ENCODE measurements at places on chromosomes 5 and 9.
A peak's percentile ranks its signal among the peaks of the same experiment; 100 is the strongest.

DNA sequence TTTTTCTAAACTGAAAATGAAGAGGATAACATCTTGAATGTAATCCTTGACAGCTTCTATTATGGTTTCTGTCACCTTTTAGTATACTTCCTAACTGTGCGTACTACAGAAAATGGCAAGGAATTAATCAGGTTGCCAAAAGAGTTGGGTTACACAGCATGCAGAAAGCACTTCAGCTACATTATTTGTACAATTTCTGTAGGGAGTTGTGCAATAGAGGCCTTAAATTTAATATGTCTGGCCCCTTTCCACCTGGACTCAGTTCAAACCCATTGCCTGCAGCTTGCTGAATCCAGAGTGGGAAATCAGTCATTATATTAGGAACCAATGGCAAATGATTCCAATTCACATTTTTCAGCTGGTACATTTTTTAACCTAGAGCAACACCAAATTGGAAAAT lies 549.7 kb downstream of the CSNK1G3 start:
- DNase-seq, result no peak

DNA sequence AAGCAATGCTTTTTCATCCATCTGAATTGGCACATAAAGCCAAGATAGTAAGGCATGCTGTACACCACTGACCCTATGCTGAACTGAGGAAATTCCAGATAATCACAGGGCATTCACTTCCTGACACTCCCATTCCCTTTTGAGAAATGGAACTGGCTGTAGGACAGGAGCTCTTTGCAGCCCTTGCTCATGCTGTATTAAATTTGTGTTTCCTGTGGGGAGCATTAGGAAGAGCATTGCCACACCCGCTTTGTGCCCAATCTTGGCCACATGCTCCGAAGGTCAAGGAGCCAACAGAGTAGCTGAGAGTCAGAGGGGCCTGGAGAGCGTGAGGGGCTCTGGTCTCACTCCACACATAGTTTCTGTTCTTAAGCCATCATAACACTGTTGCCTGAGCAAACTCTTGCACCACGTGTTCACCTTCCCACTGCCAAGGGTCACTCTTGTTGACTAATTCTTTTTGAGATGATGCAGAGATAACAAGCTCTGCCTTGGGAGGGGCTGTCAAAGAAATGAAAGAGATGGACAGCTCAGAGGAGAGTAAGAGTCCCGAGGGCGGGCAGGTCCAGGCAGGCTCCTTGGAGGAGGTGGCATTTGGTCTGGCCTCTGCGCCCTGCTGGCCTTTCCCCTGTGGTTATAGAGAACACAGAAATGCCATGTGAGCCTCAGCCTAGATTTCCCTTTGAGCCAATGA lies 31.7 kb upstream of the ARAP3 start:
- DNase-seq, result no peak

DNA sequence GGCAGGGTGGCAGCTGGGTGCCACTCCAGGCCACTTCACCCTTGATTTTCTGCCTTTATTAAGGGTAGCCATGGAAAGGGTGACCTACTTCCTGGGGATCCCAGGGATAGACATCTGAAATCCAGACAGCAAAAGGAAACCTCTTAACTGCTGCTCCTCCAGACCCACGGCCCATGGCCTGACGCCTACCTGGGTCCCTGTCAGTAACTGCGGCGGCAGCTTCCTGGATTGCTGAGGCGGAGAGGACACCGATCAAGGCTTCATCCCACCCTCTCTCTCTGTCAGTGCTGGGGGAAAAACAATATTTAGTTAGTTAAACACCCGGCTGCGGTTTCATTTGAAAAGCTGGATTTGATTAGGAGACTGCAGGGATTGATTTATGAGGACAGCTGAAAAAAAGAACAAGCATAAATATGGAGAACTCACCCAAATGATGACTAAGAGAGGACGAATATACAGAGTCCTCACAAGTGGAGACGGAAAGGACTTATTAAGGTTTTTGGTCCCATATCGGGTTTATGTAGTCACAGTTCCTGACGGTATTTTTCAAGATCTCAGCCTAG lies 158.7 kb upstream of the KLF4 start:
- DNase-seq, result no peak

DNA sequence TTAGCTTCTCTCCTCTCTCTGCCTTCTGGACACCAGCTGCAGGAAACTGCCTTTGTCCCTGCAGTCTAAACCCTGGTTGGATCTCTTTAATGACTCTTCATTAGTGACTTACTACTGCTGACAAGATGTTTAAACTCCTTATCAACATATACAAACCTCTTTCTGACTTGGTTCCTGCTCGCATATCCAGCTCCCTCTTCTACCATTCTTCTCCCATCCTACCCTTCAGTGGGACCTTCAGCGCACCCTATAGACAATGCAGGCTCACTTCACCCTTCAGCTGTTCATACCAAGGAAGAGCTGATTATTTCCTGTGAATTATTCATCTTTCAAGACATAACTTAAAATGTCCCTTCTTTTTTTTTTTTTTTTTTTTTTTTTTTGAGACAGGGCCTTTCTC lies 436.5 kb downstream of the KIAA0825 start:
- DNase-seq, result no peak

GRCh38 chr5:73204733-73205132 lies 31.7 kb downstream of the TMEM174 start:
- DNase-seq, result no peak

DNA sequence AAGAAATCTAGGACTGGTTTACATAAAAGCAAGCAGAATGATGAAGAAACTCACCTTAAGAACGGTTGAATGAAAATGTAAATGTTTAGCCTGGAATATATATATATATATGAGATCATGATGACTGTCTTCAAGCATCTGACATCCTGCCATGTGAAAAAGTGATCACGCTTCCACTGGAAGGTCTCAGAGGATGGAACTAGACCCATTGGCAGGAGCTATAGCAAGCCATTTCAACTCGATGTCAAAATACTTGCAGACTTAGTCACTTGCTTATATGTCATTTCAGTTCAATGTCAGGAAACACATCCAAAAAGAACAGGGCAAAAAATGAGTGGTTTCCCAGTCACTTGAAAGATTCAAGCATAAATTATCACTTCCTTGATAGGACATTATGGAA lies 22.2 kb upstream of the TMEM161B start:
- DNase-seq, result no peak

GRCh38 chr9:6884990-6885389 lies 127.2 kb downstream of the KDM4C start:
- DNase-seq, result no peak

DNA sequence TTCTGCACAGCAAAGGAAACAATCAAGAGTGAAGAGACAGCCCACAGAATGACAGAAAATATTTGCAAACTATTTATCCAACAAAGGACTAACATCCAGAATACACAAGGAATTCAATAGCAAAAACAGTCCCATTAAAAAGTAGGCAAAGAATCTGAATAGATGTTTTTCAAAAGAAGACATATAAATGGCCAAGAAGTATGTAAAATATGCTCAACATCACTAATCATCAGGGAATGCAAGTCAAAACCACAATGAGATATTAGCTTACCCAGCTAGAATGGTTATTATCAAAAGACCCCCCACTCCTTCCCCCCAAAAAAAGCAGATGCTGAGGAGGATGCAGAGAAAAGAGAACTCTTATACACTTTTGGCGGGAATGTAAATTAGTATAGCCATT lies 13.4 kb upstream of the OR13C8 start:
- no peak for DNase-seq

- no peak for DNase-seq
Observed at GRCh38 chr5:42547894-42548293, 124.7 kb downstream of the GHR start.

DNA sequence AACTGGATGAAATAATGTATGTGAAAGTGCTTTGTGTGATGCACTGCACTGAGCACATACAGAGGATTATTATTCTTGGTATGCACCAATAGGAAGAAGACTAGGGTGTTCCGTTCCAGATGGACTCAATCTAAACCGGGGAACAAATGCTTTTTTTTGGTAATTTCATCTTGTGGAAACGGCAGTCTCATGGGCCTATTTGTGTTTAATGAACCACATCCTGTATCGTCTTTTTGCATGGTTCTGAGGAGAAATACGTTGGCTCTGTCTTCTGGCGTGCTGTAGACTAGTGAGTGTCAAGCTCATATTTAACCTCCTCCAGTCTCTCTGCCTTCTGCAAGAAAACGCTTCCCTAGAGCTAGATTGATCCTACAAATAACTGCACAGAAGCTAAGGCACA lies 30.0 kb downstream of the TRIM32 start:
- DNase-seq, result no peak

GRCh38 chr5:87136733-87137132 lies 130.9 kb upstream of the RASA1 start:
- DNase-seq, result no peak

DNA sequence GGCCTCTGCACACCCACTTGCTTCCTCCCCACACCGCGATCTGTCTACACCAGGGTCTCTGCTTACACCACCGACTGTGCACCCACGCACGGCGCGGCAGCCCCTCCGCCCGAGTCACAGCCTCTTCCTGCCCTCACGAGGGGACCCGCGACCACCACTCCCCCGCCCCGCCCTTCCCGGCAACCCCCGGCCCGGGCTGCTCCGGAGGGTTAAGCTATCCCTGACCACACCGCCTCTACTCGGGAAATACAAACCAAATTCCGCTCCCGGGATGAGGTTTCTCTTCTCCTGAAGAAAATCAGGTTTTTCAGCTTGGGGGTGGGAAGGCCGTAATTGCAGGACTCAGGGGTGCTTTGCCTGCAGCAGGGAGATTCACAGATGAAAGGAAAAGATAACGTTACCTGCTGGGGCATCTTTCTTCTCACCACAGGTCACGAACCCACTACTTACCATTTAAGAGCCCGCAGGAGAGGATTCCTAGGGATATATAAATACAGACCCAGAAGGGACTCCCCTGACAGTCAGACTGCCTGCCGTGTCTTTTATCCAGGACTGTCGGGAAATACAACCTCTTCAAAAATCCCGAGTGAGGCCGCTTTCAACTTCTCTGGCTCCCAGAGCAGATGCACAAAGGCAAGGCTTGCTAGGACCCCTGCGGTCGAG lies 63.5 kb downstream of the ROR2 start:
- DNase-seq, result no peak

GRCh38 chr9:1929722-1930244 lies 85.4 kb upstream of the SMARCA2 start:
- peak; percentile 18 for DNase-seq

Data from stimulated activated CD4-positive, alpha-beta T cell treated with anti-CD3 and anti-CD28 coated beads, Interleukin-15, amount 100 ng/mL, for 24 hours (primary cell).